ACHN (cell line): ENCODE measurements at places on chromosomes 6 and 20.
A peak's percentile ranks its signal among the peaks of the same experiment; 100 is the strongest.

DNA sequence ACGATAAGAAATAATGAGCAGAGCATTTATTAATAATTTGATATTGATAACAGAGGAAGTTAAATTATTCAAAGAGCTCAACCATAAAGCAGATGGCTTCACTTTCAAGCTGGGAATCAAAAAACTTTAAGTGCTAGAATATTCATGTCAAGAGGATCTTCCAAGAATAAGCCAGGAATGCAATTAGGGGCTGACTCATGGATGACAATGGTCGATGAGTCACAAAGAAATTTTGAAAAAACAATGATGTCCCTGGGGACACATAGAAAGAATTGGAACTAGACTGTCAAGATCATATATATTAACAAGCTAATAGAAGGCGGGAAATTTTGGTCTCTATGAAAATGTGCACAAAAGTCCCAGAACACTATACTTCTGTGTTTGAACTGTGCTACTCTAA lies 304.1 kb downstream of the LAMA2 start:
- DNase-seq, result peak; percentile 48

DNA sequence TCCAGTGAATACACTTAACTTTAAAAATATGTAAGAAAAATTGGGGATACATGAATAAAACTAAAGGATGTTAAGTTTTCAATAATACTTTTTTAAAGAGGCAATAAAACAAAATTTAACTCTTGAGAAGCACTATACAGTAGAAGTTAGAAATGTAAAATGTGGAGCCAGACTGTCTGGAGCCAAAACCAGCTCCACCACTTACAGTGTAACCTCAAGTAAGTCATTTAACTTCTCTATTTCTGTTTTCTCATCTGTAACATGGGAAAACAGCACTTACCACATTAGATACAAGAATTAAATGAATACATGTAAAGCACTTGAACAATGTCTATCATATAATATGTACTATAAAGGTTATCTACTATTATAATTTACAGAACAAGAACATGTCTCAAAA lies 6.7 kb downstream of the ATG5 start:
- DNase-seq, result no peak

GRCh38 chr6:80872951-80873308 lies 766.5 kb downstream of the BCKDHB start:
- DNase-seq, result no peak

GRCh38 chr6:117592983-117593759 lies 9.1 kb downstream of the GOPC start:
- DNase-seq, result no peak

DNA sequence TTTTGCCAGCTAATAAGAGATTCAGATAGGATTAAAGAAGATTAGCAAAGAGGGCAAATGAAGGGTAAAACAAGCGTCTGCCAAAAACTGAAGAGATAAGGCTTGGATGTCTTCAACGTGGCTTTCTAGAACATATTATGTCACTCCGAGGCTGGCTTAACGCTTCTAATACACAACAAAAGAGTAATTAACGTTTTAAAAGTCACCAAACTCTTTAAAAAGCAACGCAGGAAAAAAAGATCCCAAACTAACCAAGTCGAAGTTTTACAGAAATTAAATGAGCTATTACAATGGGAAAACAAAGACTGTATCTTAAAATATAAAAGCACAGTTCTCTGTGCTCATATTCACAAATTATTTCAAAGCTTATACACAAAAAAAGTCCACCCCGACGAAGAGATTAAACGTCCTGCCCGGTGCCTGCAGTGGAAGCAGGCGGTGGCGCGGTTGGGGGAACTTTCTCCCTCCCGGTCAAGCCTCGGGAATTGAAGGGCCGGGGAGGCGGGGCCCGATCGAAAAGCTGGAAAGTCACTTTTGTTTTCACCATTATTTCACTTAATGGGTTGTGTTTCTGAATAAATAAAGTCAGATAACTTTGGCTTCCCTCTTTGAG lies 1.2 kb downstream of the MAK start:
- peak; percentile 46 for DNase-seq

DNA sequence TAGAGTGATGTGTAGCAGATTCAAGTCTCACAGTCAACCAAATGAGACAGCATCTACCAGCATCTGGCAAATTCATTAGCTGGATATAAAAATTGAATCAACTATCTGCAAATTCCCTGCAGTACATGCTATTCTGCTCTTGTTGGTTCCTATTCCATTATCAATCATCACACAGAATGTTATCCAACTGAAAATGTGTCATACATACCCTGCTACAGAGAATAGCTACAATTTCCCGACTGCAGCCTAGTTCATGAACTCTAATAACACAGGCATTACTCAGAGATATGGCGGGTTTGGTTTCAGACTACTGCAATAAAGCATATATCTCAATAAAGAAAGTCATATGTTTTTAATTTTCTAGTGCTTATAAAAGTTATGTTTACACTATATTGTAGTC lies 78.4 kb downstream of the AHI1 start:
- no peak for DNase-seq
